Activated CD4-positive, alpha-beta T cell treated with anti-CD3 and anti-CD28 coated beads, Interleukin-10, Interleukin-2, amounts not matched to agents 100 ng/mL and 50 ng/mL, durations not matched to agents 16 hours and 8 hours (primary cell): ENCODE measurements at places on chromosomes 7 and 10.
A peak's percentile ranks its signal among the peaks of the same experiment; 100 is the strongest.

DNA sequence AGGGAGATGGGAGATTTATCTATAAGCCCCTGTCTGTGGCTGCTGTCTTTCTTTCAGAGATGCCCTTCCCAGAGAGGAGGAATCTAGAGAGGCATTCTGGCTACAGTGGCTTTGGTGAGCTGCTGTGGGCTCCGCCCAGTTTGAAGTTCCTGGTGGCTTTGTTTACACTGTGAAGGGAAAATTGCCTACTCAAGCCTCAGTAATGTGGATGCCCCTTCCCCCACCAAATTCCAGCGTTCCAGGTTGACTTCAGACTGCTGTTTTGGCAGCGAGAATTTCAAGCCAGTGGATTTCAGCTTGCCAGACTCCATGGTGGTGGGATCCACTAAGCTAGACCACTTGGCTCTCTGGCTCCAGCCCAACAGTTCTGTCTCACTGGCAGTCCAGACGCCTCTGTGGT, 951.6 kb downstream of the CCSER2 start:
- no peak for DNase-seq

DNA sequence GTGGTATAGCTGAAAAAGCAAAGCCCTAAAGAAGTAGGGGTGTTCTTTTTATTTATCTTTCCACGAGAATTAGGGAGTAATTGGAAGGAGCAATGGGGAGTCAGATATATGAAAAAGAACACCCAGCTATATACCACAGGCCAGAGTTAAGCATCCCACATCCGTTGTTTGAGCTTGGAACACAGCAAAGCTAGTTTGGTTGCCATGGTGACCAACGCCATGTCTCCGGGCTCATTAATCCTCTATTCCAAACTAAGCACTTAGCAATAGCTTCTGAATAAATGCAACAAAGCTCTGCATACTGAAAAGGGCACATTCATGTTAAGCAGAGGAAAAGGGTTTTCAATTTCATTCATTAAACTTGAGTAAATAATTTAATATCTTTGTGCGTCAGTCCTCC, 23.5 kb downstream of the ASB4 start:
- DNase-seq = peak; percentile 67

- no peak for DNase-seq
These were observed 83.4 kb downstream of the SLC25A13 start for GRCh38 chr7:96238474-96238873.

DNA sequence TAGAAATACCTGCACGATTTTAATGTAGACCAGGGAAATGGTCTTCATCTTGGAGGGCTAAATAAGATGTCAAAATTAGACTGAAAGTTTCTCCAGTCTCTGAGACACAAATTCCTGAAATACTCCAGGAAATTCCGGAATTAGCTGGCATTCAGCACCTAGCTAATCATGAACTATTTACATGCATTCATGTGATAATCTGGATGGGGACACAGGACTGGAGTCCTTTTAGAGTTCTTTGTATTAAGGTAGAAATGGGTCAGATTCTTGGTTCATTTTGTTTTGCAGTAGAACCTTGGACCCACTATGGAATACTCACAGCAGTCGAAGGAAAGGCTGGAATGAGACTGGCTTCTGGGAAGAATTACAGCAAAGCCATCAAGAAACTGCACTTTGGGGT, 65.3 kb upstream of the MDFIC start:
- no peak for DNase-seq

GRCh38 chr7:33423646-33424020, 294.3 kb downstream of the BBS9 start:
- DNase-seq = peak; percentile 15

DNA sequence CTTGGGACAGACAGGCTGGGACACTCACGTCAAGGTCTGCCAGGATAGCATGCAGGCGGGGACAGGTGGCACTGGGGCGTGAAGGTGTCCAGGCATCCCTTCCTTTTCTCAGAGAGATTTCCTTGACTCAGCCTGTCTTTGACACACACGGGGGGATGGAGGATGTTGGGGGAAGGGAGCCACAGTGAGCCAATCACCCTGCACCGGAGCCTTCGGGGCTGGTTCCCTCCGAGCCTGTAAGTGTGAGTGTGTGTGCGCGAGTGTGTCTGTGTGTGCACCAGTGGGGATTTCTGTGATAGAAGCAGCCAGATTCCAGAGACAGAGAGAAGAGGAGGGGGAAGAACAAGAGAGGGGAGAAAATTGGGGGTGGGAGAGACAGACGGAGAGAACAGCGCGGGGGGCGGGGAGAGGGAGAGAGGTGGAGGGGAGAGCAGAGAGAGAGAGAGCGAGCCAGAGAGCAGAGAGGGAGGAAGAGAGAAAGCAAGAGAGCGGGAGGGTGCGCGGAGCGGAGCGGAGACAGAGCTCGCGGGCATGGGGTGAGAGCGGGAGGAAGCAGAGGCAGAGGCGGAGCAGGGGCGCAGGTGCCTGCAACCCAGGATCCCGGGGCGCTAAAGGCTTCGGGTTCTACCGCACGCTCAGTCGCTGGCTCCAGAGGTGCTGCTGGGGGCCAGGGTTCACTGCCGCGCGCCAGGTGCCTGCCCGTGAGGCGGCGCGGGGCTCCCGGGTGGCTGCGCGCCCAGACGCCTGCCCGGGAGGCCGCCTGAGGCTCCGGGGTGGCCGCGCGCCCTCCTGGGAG, 466 bp upstream of the GPR26 start:
- DNase-seq = no peak

- DNase-seq = peak; percentile 53
These were observed 15.2 kb upstream of the FRMPD2 start for GRCh38 chr10:48289501-48290238.

- no peak for DNase-seq
These were observed 1235.3 kb downstream of the GATA3 start for GRCh38 chr10:9289811-9290210.

- DNase-seq = no peak
These were observed 30.0 kb downstream of the HIPK2 start for GRCh38 chr7:139747662-139748372.

- no peak for DNase-seq
These were observed 93.8 kb downstream of the MARCHF5 start for GRCh38 chr10:92384741-92385140.

- peak; percentile 47 for DNase-seq
These were observed 125.5 kb downstream of the CLEC2L start for GRCh38 chr7:139648941-139649425.

DNA sequence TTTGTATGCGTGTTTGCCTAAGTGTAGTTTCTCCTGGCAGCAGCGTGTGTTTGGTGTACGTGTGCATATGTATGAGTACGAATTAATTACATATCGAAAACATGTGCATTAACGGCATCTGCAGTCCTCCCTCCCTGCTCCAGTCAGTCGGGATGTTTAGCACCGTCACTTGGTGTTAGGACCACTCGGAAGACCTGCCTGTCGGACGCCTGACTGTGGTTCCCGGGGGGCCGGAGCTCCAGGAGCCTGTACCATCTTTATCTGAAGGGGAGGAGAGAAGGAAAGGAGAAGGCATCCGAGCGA, 1.1 kb upstream of the CNTNAP2 start:
- DNase-seq = no peak

GRCh38 chr7:44707558-44708230, 41.0 kb upstream of the ZMIZ2 start:
- no peak for DNase-seq

GRCh38 chr10:46285966-46286620, 704 bp upstream of the ANTXRL start:
- DNase-seq = no peak

GRCh38 chr7:112182749-112183148, 23.4 kb downstream of the DOCK4 start:
- DNase-seq = no peak

DNA sequence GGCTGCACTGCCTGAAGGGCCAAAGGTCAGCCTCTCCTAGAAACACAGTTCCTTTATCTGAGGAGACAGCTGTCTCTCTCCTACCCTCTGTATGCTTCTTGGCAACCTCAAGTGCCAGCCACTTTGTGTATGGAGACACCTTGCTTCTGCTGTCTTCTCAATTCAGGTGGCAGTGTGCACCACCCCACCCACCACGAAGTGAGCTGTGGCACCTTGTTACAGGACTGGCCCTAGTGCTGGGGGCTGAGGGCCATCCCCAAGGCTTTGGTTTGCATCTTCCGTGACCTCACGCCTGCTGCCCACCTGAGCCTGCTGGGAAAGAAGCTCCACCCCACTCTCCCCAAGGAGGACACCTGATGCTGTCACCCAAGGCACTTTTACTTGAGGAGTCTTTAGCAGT, 47.1 kb upstream of the LRRC4 start:
- no peak for DNase-seq

DNA sequence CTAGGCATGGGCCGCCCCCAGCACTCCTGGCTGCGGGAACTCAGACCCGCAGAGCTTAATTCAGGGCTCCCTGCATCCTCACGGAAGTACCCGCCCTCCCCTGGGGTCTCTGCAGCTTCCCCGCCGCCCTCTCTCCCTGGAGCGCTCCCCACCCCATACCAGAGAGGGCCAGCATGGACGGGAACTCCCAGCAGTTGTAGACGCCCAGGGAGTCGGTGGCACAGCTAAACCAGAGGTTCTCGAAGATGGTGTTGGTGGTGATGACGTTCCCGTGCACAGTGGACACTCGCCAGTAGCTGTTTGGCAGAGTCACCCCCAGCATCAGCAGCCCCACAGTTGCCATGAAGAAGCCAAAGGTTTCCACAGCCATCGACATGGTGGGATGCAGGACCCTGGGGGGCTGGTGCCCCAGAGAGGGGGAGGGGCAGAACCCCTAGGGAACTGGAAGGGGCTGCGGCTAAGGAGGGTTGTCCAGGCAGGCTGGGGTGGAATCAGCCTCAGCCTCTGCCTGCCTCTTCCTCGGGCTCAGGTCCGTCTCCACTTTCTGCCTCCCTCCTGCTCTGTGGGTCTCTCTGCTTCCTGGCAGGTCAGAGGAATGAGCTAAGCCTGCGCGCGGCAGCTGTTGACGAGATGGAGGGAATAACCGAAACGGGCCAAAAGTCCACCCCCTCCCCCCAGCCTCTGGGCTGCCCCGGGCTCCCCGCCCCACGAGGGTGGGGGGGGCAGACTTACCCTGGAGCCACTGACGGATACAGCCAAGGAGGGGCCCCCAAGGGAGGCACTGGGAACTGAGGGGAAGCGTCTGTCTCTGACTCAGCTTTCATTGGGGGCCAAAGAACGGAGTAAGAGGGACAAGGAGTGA, at the start of gene CLDN15:
Gene CLDN15 (minus strand): TSS at position 597 of the 862 bp plus-strand sequence. CDS start 221 bp downstream, at position 376.
- no peak for DNase-seq

DNA sequence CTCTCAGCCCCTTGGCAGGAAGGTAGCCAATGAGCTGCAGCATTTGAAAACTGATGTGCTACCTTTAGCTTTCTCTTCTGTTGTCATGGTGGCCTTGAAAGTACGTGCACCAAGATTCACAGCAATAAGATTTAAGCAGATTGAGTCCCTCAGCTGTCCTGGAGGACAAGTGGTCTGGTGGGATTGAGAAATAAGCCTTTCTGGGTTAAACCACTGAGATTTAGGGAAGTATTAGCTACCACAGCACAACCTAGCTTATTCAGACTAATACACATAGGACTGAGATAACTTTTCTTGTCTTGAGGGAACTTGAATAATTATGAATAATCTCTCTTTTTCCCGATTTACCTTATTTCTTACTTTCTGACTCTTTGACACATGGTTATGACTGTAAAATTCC, 324.0 kb downstream of the PTEN start:
- no peak for DNase-seq

- no peak for DNase-seq
These were observed 7.8 kb downstream of the PDIA4 start for GRCh38 chr7:149020483-149020882.

DNA sequence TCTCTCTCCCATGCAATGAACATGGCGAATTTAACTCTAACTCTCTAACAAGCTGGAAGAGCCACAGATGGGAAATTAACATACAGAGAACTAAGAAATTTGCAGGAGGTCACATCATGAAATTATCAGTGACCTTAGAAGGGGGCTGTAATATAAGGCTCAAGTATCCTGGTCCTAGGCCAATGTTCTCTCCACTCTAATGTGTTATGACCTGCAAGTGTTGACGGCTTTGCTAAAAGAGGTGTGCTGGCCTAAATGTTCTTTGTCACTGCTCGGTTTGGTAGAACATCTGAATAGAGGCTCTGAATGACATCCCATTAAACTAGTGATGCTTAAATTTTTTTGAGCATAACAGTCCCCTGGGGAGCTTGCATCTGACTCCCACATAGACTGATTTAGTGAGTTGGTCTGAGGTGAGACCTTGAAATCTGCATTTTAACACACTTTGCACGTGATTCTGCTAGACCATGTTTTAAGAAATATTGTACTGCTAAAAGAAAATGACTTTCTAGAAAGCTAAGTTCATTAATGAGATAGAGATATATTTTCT, 129.3 kb downstream of the GFRA1 start:
- DNase-seq = no peak

- DNase-seq = peak; percentile 33
These were observed 76.4 kb downstream of the GRK5 start for GRCh38 chr10:119283818-119284217.

- DNase-seq = peak; percentile 65
These were observed 87.2 kb downstream of the MDFIC start for GRCh38 chr7:115009139-115009538.

DNA sequence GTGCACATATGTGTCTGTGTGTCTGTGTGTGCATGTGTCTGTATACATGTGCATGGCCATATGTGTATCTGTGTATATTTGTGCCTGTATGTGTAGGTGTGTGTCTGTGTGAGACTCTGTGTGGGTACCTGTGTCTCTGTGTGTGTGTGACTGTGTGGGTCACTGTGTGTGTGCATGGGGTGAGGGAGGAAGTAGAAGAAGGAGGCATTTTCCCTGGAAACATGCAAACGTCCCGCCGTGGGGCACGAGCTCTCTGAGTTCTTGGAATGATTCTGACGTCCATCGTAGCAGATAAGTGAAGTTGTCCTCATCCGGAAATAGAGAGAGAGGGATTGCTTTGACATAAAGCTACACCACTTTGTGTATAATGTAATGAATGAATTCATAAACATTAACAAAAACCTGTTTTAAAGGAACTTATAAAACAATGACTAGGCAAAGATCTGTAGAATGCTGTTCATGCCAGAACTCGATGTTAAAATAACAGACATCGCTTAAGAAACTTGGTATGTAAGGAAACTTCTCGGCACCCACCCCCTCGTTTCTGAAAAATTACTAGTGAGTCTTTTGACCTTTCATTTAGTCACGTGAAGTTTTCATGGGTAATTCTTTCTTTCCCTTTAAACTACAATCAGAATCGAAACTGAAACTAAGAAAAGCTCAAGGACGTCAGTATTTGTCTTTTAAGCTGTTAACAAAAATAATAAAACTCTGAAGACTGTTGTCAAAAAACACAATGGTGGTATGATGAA, 43.6 kb upstream of the KLF6 start:
- peak; percentile 67 for DNase-seq

GRCh38 chr7:20431146-20431545, 100.4 kb downstream of the ITGB8 start:
- no peak for DNase-seq
